ENCODE measurements at places on chromosomes 1 and 21.
A peak's percentile ranks its signal among the peaks of the same experiment; 100 is the strongest.

GRCh38 chr1:61344696-61345095, 262.3 kb downstream of the NFIA start:
- no peak for DNase-seq

- no peak for DNase-seq
Measured at GRCh38 chr21:45018131-45019075, 56.0 kb upstream of the ADARB1 start.

GRCh38 chr1:69291541-69291940, 276.2 kb upstream of the LRRC7 start:
- DNase-seq, result no peak

- DNase-seq, result no peak
Measured at GRCh38 chr1:47438165-47439016, 547 bp downstream of the FOXD2 start.

GRCh38 chr1:6389971-6390370, 3.6 kb downstream of the ACOT7 start:
- no peak for DNase-seq

DNA sequence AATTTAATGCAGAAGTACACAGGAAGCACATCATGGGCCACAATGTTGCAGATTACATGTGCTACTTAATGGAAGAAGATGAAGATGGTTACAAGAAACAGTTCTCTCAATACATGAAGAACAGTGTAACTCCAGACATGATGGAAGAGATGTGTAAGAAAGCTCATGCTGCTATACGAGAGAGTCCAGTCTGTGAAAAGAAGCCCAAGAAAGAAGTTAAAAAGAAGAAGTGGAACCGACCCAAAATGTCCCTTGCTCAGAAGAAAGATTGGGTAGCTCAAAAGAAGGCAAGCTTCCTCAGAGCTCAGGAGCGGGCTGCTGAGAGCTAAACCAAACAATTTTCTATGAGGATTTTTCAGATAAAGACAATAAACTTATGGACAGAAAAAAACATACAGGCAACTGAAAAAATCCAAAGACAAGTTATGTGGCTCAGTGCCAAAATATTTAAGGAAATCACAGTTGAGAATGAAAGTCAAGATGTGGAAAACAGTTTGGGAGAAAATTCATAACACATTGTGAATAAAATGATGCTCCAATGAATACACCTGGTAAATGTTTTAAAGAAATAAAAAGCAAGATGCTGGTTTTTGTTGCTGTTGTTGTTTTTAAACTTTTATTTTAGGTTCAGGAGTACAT, 2.8 kb upstream of the ZNF644 start:
- DNase-seq, result no peak

- no peak for DNase-seq
Measured at GRCh38 chr1:188129856-188130838, 1301.4 kb downstream of the PLA2G4A start.

DNA sequence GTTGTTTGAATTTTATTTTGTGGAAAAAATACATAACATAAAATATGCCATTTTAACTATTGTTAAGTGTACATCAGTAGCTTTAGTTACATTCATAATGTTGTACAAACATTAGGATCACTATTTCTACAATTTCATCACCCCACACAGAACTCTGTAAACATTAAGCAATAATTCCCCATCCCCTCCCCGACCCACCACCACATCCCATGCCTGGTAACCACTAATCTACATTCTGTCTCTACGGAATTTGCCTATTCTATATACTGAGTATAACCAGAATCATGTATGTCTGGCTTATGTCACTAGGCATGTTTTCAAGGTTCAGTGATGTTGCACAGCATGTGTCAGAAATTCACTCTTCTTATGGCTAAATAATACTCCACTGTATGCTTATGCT, 47.7 kb downstream of the CDC42BPA start:
- no peak for DNase-seq

GRCh38 chr21:35338281-35338680, 289.2 kb upstream of the RUNX1 start:
- DNase-seq, result no peak

- DNase-seq, result no peak
Measured at GRCh38 chr1:118859999-118860398, 128.1 kb downstream of the TBX15 start.

- no peak for DNase-seq
Measured at GRCh38 chr1:48556186-48556850, 84.3 kb upstream of the SPATA6 start.

DNA sequence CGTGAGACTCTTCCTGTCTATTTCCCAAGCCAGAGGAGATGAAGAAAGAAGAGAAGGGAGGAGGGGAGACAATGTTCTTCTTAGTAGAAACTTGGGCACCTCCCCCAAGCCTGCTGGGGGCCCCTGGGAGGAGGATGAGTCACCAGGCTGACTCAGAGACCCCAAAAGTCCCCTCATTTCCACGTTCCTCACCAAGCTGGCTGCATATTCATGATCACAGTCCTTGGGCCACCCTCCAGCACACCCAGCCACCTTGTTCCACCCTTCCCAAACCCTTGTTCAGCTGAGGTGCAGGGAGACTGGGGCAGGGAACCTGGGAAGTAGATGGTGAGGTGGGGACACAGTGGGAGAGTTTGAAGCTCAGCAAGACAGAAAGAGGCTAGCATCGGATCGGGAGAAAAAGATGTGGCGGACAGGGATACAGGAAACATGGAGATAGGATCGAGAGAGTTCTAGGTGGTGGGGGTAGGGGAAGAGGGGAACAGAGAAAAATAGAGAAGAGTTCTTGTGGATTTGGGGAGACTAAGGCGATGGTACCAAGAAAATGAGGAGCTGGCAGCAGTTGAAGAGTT, 712 bp downstream of the RAB13 start:
- no peak for DNase-seq

DNA sequence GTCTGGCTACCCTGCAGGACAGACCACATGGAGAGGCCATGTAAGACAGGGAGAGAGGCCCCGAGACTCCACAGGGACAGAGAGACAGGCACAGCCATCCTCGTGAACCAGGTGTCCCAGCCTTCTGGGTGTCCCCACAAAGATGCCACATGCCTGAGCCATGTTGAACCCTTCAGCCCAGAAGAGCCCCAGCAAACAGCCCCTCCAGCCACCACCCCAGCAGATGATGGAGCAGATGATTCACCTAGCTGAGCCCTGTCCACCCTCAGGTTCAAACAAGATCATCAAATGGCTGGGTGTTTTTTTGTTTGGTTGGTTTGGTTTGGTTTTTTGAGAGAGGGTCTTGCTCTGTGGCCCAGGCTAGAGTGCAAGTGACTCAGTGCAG, 78.7 kb downstream of the DHRS3 start:
- no peak for DNase-seq

- DNase-seq, result peak; percentile 54
Measured at GRCh38 chr1:44714944-44715571, 15.9 kb downstream of the RNU5D-1 start.

GRCh38 chr1:56074007-56074651, 505.2 kb downstream of the PLPP3 start:
- no peak for DNase-seq

DNA sequence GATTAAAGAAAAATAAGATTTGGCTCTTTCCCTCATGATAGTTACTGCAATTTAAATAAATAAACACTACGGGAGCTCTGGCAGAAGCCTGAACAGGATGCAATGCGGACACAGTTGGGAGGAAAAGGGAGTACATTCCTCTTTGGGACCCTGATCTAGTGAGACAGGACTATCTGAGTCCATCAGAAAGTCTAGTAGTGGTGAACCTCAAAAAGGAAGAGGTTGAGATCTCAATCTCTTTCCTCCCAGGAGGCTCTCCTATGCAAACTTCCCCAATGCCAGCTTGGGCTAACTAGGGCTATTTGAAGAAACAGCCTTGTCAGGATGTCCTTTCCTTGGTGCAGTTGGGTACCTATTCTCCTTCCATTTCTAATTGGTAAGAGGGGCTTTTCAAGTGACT, 4.9 kb upstream of the ABCD3 start:
- DNase-seq, result no peak

- DNase-seq, result no peak
Measured at GRCh38 chr1:64861611-64862010, 104.7 kb downstream of the JAK1 start.

GRCh38 chr1:30757352-30758120, at the start of gene LAPTM5:
Gene LAPTM5 (minus strand): TSS chr1:30757774. CDS start chr1:30757745, 29 bp downstream.
- no peak for DNase-seq

DNA sequence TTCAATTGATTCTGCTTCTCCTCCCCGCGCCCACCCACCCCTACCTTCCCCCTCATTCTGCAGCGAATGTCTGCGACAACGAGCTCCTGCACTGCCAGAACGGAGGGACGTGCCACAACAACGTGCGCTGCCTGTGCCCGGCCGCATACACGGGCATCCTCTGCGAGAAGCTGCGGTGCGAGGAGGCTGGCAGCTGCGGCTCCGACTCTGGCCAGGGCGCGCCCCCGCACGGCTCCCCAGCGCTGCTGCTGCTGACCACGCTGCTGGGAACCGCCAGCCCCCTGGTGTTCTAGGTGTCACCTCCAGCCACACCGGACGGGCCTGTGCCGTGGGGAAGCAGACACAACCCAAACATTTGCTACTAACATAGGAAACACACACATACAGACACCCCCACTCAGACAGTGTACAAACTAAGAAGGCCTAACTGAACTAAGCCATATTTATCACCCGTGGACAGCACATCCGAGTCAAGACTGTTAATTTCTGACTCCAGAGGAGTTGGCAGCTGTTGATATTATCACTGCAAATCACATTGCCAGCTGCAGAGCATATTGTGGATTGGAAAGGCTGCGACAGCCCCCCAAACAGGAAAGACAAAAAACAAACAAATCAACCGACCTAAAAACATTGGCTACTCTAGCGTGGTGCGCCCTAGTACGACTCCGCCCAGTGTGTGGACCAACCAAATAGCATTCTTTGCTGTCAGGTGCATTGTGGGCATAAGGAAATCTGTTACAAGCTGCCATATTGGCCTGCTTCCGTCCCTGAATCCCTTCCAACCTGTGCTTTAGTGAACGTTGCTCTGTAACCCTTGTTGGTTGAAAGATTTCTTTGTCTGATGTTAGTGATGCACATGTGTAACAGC, 339.9 kb downstream of the NTNG1 start:
- DNase-seq, result no peak

- no peak for DNase-seq
Measured at GRCh38 chr1:2451741-2452140, 24.3 kb upstream of the PLCH2 start.

DNA sequence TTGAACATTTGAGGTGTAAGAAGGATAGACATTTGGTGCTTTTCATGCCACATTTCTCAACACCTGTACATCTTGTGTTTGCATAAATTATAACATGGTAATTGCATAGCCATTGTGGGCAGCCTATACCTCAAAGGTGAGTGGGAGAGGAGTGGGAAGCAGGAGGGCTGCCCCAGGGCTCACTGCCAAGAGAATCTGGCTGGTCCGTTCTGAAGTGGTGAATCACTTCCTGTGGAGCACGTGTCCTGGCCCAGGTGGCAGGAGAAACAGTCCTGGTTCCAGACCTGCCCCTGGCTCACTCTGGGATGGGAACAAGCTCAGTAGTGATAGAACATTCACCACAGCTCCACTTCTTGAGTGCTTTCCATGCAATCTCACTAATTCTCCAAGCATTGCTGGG, 11.6 kb upstream of the OLFML2B start:
- DNase-seq, result no peak

GRCh38 chr1:110787328-110788071, 85.4 kb upstream of the CD53 start:
- DNase-seq, result no peak

Measured in stimulated activated CD4-positive, alpha-beta T cell treated with anti-CD3 and anti-CD28 coated beads, Interleukin-12 subunit alpha, Interleukin-12 subunit beta, amount 100 ng/mL, for 24 hours (primary cell).